SK-MEL-5 (cell line): ENCODE measurements at places on chromosomes 4 and X. TPM values are rescaled to one million over a fixed set of nuclear protein-coding genes. Genes with fewer than 3 reads are reported as not detected.
A peak's percentile ranks its signal among the peaks of the same experiment; 100 is the strongest.

GPC3 gene
- 0.16 TPM in 1 of 2 replicates, not detected in the other for total RNA-seq

- DNase-seq: no peak
Measured at GRCh38 chr4:90960840-90961239, 833.6 kb downstream of the CCSER1 start.

TMSB4X gene
- not detected in 2 replicates for total RNA-seq

DNA sequence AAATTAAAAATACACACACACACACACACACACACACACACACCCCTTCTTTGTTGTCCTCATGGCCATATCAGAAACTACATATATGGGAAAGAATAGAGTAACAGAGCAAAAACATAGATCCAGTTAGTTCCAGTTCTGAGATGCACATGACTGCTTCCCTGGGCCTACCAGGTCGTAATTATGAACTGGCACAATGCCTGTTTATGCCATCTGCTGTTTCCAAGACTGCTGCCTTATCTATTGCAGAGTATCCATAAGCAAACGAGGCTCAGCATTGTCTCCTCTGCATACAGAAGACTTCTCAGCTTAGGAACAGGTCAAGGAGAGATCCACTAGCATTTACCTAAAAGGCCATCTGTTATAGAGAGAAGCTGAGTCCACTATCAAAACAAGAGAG, 789.0 kb downstream of the TECRL start:
- no peak for DNase-seq

ERVMER34-1 gene
- 0.19 and 0.21 TPM in 2 replicates for total RNA-seq

- no peak for DNase-seq
Measured at GRCh38 chrX:102652031-102652688, 877 bp downstream of the GPRASP1 start.

DNA sequence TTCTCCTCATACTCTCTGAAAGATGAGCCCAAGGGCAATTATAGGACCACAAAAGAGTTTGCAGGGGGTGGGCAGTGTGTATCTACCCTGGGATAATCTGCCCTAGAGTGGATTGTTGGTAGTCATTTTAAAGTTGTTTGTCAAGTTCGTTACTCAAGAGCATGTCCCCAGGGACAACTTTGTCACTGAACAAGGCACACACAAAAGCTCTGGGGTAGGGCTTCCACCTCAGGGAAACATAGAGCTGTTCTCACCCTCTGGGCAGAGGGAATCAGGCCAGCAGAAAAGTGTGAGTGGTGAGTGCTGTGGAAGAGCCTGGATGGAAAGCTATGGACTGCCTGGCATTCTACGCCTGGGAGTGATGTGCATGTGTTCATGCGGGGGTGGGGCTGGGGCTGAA, 23.3 kb upstream of the LEF1 start:
- DNase-seq: no peak

RTL3 gene
- not detected in 2 replicates for total RNA-seq

- no peak for DNase-seq
Measured at GRCh38 chr4:98289375-98289774, 28.2 kb downstream of the RAP1GDS1 start.

DNA sequence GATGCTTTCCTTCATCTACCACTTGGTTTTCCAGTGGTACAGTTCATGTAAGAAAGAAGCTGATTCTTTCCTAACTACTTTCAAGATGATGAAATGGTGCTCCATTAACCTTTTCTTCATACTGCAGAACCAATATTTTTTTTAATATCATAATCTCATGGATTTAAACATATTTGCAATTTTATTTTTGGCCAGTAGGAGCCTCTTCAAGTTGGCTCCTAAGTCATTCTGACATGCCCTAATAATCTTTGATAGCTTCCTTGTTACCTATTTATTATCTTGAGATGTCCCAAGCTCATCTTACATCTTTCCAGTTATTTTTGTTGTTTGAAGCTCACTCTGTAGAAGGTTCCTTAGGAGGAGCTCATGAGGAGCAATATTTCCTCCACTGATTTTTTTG, 170.2 kb downstream of the APBB2 start:
- DNase-seq: peak; percentile 21

- no peak for DNase-seq
Measured at GRCh38 chr4:89273741-89274141, 33.9 kb downstream of the GPRIN3 start.

ADAM29 gene
- total RNA-seq: not detected in 2 replicates
